NB4 (cell line): ENCODE measurements at places on chromosomes 5 and 9.

GRCh38 chr9:110133608-110134210 is 74.2 kb downstream of the C9orf152 start:
- DNase-seq: no peak

DNA sequence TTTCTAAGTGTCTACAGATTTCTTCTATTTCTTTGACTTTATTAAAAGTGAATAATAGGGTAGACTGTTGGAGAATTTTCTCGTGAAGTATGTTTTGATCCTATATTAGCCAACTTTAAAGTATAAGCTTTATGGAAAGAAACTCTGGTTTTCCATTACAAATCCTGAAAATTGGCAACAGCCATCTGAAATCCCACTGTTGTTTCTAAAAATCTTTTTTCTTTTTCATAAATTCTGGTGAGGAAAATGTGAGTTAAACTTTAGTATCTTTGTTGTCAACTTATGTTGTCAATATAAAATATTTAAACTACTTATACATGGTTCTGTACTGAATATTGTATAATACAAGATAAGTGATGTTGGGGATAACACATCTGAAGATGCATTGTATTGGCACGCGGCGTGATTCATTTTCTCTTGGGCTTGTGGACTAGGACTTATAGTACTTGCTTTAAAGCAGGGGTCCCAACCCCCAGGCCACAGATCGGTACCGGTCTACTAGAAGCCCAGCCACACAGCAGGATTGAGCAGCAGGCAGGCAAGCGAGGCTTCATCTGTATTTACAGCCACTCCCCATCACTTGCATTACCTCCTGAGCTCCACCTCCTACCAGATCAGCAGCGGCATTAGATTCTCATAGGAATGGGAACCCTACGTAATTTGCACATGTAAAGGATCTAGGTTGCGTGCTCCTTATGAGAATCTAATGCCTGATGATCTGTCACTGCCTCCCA is 12.7 kb downstream of the MAMDC2 start:
- no peak for DNase-seq

DNA sequence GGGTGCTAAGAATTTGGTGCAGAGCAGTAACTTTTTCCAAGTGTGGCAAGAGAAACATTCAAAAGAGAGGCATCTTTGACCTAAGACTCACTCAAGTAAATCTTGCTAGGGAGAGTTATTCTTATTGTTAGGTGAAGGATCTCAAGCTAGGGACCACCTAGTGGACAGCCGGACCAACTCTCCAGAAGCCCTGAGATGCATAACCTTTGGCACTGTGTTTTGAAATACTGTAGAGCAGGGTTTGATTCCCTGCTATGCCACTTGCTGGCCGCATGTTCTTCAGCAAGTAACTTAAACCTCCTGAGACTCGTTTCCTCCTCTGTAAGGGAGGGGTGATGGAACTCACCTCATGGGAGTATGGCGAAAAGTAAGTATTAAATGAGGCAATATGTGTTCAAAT is 336.1 kb upstream of the ADAMTSL1 start:
- peak; percentile 21 for DNase-seq

DNA sequence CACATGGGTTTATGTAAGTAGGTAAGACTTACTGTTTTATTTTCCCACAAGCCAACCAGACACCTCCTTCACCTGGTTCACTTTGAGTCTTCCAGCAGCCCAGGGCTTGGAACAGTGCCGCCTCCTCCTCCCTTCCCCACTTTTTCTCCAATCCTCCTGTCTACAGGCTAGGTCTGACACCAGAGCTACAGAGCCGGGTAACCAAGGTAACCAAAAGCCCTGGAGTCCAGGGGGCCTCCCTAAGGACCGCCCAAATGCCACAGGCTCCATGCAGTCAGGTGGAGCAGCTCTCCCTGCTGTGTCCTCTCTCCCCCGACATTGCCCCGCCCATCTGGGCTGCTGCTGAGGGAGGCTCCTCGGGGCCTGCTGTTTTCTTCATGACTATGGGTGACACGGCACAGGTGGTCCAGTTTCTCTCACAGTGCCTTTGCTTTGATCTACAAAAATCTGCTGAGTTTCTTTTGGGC is 138.0 kb upstream of the EFNA5 start:
- DNase-seq: no peak

DNA sequence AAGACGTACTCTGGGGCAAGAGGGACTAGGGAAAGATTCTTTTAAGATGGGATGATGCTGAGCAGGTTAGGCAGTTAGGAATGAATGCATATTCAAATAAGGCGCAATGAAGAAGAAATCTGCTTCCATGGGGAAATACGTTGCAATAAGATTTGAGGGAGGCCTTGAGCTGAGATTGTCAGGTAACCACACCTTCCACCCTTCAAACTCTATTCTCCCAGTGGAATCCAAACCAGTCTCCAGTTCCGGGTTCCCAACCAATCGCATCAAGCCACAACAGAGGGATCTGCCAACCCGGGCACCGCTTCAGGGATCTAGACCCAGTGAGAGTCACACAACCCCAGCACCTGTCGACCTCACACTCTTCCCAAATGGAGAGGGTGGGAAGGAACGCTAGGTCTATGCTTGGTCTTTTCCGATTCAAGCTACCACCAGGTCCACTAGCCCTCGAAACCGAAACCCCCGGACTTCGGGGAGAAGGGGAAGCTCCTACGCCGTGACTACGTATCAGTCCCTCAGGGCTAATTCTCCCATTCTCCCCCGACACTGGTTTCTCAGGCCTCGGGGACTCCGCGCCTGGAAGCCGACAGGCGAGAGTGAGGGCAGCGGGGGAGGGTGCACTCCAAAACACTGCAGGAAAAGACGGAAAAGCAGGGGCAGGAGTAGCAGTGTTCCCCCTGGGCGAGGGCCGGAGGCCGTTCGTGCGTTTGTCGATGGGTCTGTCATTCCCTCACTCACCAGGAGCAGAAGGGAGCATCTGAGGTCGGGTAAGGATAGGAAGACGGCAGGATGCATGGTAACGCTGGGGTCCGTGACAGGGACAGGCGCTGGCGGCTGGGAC is 534 bp downstream of the ERP44 start:
- peak; percentile 64 for DNase-seq

DNA sequence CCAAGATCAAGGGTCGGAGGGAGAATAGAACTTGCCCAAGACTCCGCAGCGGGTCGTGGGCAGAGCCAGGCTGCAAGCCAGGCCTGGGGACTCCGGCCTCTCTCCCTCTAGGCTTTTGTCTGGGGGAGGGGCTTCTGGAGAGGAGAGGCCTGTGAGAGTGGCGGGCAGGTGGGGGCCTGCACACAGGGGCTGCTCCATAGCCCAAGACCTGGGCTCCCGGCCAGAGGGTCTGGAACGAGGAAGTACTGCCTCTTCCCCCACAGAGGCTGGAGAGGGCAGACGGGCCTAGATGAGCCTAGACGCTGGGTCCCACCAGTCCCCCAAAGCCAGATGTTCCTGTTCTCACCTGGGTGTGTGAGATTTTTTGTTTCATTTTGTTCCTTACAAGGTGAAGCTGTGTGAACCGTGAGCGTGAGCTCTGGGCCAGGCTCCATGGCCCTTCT is 5.2 kb upstream of the ST6GALNAC6 start:
- DNase-seq: no peak

GRCh38 chr9:71147368-71147767 is 25.9 kb upstream of the TRPM3 start:
- no peak for DNase-seq

DNA sequence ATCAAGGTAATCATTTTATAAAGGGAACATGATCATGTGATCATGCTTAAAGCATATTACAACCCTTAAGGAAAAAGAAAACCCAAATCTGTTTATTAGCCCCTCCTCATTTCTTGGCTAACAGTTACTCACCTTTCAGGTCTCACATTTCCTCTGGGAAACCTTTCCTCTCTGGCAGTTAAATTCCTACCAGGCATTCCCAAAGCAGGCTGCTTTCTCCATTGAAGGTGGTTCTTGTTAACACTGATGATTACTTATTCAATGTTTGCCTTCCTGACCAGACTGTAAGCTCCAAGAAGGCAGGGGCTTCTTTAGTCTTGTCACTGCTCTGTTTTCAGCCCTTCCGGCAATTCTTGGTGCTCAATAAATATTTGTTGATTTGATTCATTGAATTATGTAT is 59.9 kb downstream of the PLK2 start:
- DNase-seq: no peak

GRCh38 chr5:159737263-159737662 is 179.0 kb upstream of the ADRA1B start:
- no peak for DNase-seq

DNA sequence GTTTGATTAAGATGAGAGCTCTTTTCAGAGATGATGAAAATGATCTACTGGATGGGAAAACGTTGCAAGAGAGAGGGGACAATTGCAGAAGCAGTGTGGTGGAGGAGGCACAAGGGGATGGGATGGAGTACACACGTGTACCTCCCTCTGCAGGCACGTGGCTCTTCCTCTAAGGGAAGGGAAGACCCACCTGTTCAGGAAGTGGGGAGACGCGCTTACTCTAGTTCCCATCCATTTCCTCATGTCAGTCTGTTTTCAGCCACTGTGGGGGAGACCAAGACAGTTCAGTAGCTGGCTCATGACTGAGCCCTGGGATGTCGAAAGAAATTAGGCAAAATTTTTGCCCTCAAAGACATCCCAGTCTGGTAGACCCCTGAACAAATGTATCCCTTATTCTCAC is 619.2 kb upstream of the CLINT1 start:
- DNase-seq: no peak

- DNase-seq: no peak
Measured at GRCh38 chr9:136185066-136185465, 19.9 kb downstream of the LHX3 start.

DNA sequence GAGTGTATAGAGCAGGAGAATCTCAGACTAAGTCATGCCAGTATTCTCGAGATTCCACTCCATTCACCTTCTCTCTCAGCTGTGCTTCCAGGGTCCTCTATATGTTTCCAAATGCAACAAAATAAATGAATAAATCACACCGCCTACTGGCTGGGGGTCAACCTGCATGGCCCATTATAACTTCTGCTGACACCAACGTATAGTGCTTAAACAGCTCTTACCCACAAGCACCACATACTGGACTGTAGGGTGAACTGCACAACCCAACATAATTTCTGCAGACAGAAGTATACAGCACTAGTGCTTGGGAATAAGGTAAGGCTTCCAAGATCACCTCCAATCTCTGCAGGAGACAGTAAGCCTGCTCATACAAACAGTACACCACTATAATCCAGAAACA is 33.1 kb upstream of the HTR4 start:
- peak; percentile 64 for DNase-seq

- no peak for DNase-seq
Measured at GRCh38 chr5:33563983-33564908, 123.5 kb downstream of the TARS1 start.

DNA sequence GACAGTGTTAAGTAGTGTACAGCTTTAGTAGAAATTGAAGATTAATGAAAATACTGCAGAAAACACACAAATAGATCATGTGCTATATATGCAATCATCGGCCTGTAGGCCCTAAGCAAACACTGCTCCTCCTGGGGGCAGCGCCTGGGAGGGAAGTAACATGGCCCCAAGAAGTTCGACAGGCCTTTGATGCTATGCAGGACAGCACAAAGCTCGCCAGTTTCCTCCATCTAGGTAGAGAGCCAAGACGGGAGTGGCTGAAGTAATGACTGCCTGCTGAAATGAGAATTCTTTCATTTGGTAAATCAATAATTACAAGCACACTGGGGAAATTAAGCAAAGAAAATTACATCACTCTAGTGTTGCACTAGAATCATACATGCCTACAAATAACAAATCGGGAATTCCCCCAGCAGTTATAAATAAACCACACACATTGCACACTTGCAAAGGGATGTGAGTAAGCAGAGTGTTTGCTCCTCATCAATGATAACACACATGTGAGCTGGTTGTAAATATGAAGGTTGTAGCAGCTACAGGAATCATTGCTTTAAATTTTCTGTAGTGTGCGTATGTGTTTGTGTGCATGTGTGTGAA is 219.9 kb upstream of the NFIL3 start:
- DNase-seq: no peak

GRCh38 chr5:170491479-170491878 is 12.3 kb upstream of the KCNIP1 start:
- DNase-seq: peak; percentile 55

- no peak for DNase-seq
Measured at GRCh38 chr5:77319117-77319804, 108.8 kb downstream of the PDE8B start.

- DNase-seq: peak; percentile 21
Measured at GRCh38 chr5:147576646-147577535, 67.0 kb upstream of the DPYSL3 start.

- peak; percentile 91 for DNase-seq
Measured at GRCh38 chr9:121286973-121287741, 19.2 kb downstream of the GSN start.

DNA sequence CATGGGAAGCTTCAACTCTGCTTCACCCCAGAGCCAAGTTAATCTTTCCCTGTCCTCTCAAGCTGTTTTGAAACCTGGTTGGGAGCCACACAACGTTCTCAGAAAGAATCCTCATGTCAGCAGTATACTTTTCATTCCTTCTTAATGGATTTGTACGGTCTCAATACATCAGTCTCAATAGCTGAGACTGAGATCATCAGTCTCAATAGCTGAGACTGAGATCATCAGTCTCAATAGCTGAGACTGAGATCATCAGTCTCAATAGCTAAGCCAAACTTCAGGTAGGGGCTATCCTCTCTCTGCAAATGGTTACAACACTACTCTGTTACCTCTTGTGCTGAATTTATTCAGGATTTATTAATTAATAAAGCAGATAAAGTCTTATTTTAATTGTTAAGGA is 1317.4 kb upstream of the CDH9 start:
- no peak for DNase-seq

DNA sequence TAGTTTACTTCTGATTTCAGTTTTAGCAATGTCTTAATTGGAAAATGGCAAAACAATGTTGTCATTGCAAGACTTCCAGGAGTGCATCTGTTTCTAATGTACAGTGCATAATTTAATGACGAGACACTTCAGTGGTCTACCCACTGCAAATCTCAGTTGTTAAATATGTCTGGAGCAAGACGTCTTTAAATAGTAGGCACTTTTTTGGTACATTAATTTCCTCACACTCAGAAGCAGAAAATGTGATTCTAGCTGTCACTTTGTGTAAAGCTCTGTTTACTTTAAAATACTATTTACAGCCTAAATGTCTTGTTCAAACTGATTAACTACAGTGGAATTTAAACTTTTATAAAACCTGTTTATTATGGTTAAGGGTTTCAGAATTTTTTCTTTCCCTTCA is 815.5 kb downstream of the TLE1 start:
- DNase-seq: no peak

GRCh38 chr5:43401827-43402226 is 10.4 kb downstream of the CCL28 start:
- peak; percentile 17 for DNase-seq

- DNase-seq: peak; percentile 66
Measured at GRCh38 chr5:146079695-146080373, 25.5 kb downstream of the PLAC8L1 start.

GRCh38 chr5:110209401-110209800 is 517.1 kb downstream of the TMEM232 start:
- DNase-seq: no peak
